ENCODE measurements at places on chromosomes 2 and 18.
A peak's percentile ranks its signal among the peaks of the same experiment; 100 is the strongest.

- no peak for DNase-seq
Observed at GRCh38 chr2:72427022-72427861, 279.6 kb upstream of the CYP26B1 start.

GRCh38 chr2:109229094-109229675 lies 100.2 kb downstream of the SH3RF3 start:
- DNase-seq: no peak

DNA sequence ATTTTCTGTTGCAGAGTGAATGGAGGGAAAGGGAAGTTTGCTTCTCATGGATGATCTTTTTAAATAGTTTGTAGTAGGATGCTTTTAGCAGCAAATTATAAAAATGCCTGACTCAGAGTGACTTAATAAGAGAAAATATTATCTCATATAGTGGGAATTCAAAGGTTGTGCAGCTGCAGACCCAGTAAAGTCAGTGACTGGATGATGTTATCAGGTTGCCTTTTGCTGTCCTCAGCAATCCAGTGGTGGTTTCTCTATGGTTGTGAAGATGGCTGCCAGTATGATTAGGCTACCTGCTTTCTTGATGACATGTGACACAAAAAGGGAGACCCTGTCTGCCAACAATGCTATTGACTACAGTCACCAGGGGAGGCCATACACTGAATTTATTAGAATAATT lies 184.8 kb downstream of the DIS3L2 start:
- DNase-seq: no peak

GRCh38 chr2:142131010-142131669 lies at the start of gene LRP1B:
Gene LRP1B, minus strand, starts transcription at chr2:142131016. Its CDS starts 287 bp downstream, at chr2:142130729.
- DNase-seq: peak; percentile 2

DNA sequence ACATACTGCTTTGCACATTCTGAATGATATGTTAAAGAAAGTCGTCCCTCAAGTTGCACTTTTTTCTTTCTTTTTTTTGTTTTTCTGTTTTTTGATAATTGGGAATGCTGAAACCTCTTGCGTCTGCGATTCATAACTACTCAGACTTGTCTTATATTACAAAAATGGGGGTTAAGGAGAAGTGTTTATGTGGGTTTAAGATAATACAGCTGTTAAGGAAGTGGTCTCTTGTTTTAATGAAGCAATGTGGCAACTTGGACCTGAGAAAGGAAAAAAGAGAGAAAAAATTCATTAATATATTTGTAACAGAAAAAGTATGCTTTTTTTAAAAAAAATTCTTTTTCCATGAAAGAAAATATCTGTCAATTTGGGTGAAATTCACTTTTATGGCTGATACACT lies 268.5 kb upstream of the CCDC68 start:
- no peak for DNase-seq

- DNase-seq: no peak
Observed at GRCh38 chr2:234490271-234491091, 6.4 kb downstream of the ARL4C start.

DNA sequence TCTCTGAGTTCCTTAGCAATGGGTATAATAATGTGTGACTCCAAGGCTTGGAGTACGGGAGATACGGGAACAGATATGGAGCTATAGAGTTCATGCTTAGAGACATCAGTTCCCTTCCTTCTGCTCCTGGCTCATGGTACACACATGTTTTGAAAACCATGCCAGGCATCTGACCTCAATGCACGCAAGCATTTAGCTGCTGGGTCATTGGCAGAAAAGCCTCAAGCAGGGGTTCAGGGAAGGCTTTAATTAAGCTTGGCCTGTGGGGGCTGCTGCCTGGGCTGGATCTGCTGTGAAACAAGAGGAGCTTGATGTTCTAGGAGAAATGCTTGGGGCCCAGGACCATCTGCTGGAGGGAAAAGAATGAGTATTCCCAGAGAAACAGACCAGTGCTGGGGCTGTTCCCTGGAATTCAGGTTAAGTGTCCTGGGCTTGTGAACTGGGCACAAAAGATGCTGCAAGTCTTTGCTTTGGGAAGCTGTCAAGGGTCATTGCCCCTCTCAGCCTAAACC lies 3.2 kb downstream of the ALLC start:
- no peak for DNase-seq

DNA sequence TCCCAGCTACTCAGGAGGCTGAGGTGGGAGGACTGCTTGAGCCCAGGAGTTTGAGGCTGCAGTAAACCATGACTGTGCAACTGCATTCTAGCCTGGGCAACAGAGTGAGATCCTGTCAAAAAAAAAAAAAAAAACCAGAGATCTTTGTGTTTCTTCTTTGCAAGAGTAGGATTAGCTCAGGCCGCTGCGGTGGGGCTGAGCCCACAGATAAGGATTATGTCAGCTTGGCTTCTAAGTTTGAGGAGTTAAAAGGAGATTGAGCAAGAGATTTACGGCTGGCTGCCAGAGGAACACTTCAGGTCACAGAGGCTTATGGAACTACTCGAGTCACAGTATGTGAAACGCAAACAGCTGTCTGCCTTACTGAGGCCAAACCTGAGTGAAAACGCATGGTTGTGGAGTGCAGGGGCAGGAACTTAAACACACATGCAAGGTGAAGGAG lies 146.7 kb upstream of the L3MBTL4 start:
- DNase-seq: no peak

DNA sequence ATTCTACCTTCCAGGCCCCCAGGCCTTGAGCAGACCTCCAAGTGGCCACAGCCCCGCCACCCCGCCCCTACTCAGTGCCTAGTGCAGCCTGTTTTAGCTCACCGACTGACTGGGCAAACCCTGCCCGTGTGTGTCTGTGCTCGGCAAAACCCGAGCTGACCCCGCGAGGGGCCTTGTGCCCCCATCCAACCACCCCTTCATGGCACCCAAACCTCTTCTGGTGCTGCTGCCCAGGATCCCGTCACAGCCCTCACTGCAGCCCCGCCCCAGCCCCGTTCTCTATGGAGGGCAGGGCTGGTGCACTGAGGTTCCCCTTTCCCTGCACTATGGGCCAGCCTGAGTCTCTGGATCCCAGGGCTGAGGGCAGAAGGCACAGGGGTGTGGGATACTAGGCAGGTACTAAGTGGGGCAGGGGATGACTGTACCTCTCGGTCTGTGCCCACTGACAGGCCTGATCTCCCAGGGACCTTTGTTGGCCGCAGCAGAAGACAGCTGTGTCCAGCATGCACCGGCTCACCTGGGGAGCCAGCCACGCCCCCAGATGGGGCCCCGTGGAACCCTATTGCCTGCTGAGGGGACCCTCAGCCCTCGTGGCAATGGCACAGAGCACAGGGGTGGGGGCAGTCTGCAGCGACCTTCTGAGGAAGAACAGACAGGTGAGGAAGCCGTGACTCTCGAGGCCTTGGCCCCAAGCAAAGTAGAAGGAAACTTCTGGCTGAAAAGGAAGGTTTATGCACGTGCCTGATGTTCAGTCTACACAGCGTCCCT lies 69.9 kb upstream of the OTOS start:
- DNase-seq: no peak

Data from dermis microvascular lymphatic vessel endothelial cell (primary cell).